ENCODE measurements at places on chromosomes 1 and 21. TPM values are rescaled to one million over a fixed set of nuclear protein-coding genes. Genes with fewer than 3 reads are reported as not detected.

Gene SUCO
- 39.1 TPM for polyA plus RNA-seq

DNA sequence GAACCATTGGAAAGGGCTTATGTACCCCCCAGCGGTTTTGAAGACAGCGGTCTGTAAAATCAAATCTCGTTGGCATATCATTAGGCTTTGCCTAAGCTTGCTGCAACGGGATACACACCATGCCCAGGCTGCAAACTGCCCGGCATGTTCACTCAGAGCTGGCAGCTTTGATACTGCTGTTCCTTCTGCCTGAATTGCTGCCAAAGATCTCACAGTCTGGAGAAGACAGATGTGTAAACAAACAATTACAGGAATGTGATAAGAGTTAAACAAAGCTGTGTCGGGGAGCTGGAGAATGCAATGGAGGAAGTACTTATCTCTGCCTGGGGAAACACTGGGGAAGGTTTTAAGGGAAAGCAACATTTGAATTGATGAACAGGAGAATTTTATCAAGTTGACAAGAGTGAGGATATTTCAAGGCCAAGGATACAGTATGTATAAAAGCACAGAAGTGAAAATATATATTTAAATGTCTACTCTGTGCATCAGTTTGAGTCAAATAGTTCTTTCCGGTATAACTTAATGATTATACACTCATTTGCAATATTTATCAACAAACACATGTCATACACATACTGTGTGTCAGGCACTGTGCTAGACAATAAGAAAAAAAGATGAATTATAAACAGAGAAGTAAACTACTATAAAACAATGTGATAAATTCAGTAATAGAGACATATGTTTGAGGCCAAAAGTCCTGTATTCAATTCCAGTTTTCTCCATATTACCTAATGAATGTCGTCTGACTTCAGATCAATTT, 29.9 kb downstream of the CHML start:
- H3K4me1 ChIP-seq: peaks cover 17% of the 10 kb centered on the region
- DNase-seq: peak; percentile 27
- no peaks in the 10 kb centered on the region for H3K27me3 ChIP-seq
- no peaks in the 10 kb centered on the region for H3K36me3 ChIP-seq
- no peak overlapping the region for H3K4me3 ChIP-seq

- H3K36me3 ChIP-seq: no peaks in the 10 kb centered on the region
- no peak for DNase-seq
- H3K4me3 ChIP-seq: no peak overlapping the region
- H3K4me1 ChIP-seq: peaks cover 3% of the 10 kb centered on the region
- H3K27me3 ChIP-seq: no peaks in the 10 kb centered on the region
Measured at GRCh38 chr1:23597635-23598388, 38.5 kb upstream of the ID3 start.

Gene BMP8B
- 3.1 TPM for polyA plus RNA-seq

GRCh38 chr1:243234978-243235647, 20.0 kb downstream of the CEP170 start:
- no peak overlapping the region for H3K4me3 ChIP-seq
- H3K27me3 ChIP-seq: no peaks in the 10 kb centered on the region
- H3K4me1 ChIP-seq: no peaks in the 10 kb centered on the region
